Memory B cell (primary cell): ENCODE measurements at places on chromosomes 11 and 22.

GRCh38 chr22:31277741-31278140 lies 14.5 kb downstream of the PIK3IP1 start:
- no peak for DNase-seq
- H3K4me1 ChIP-seq: no peaks in the 10 kb centered on the region
- no peak overlapping the region for H3K27ac ChIP-seq
- H3K4me3 ChIP-seq: no peak overlapping the region

DNA sequence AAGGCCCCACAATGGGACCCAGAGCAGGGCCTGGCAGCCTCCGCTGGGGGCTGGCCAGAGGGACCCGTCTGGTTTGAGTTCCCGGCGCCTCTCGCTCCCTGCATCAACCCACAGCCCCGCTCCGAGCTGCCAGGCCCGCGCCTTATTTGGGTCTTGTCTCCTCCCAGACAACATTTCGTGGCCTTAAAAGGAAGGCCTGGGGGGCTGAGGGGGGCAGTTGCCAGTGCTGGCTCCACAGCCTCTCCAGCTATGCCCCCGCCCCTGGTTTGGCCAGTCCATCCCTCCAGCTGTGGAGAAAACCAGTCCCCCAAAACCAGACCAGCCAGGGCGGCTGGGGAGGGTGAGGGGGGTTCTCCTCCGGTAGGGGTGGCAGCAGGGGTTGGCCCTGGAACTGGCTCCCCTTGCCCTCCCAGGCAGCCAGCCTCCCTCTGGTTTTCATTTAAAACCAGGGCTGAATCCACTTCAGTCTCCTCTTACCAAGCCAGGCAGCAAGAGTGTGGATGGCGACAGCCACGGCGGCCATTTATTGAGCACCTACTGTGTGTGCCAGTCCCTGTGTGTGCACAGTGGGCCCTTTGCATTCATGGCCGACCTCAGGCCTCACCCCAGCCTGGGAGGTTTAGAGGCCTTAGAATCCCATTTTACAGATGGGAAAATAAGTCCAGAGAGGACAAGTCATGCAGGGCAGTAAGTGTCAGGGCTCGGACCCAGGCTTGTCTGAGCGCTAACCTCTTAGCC lies 18.6 kb downstream of the EMID1 start:
- no peak for DNase-seq
- H3K4me3 ChIP-seq: no peak overlapping the region
- no peaks in the 10 kb centered on the region for H3K36me3 ChIP-seq

- no peak overlapping the region for H3K27ac ChIP-seq
- H3K4me1 ChIP-seq: no peaks in the 10 kb centered on the region
- peaks cover 2% of the 10 kb centered on the region for H3K27me3 ChIP-seq
- H3K36me3 ChIP-seq: no peaks in the 10 kb centered on the region
- DNase-seq: no peak
Measured at GRCh38 chr11:36431429-36432092, 78.5 kb downstream of the TRAF6 start.

DNA sequence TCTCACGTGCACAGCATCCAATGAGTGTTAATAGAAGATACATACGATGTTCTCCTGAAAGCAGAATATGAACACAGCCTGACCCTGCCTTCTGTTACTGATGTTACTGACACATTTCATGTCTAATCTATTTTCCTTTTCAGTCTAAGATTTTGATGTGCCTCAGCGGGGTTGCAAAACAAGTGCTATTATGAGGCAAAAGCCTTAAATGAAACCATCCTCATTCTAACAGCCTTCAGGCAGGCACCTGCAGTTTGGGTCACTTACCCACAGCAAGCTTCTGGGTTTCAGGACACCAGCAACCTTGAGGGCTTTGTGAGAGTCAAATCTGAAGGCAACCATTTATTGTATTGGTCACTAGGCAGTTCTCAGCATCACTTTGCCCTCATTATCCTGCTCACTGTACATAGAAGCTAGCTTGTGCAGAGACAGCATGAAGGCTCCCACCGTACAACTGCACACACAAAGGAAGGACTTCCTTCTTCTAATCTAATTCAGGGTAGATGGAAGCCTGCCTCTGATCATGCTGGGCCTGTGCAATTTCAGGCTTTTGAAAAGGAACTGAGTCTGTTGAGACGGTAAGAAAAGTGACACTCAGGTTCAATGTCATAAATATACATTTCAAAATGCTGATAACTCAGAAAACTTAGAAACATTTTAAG lies 183.2 kb upstream of the PITPNB start:
- no peak for DNase-seq
- H3K36me3 ChIP-seq: no peaks in the 10 kb centered on the region
- H3K4me3 ChIP-seq: no peak overlapping the region
- H3K27ac ChIP-seq: no peak overlapping the region
- no peaks in the 10 kb centered on the region for H3K4me1 ChIP-seq

- no peak overlapping the region for H3K27ac ChIP-seq
- H3K4me3 ChIP-seq: no peak overlapping the region
- DNase-seq: no peak
- H3K36me3 ChIP-seq: peaks cover 3% of the 10 kb centered on the region
- H3K27me3 ChIP-seq: peaks cover 23% of the 10 kb centered on the region
Measured at GRCh38 chr22:39733191-39733590, 160.4 kb downstream of the ENTHD1 start.
